Activated naive CD4-positive, alpha-beta T cell treated with anti-CD3 and anti-CD28 coated beads, Interleukin-2, amount 50 U/mL, for 16 hours (primary cell): ENCODE measurements at places on chromosomes 16 and 17.
A peak's percentile ranks its signal among the peaks of the same experiment; 100 is the strongest.

- no peak for DNase-seq
Observed at GRCh38 chr16:27841061-27841801, 222.3 kb downstream of the GSG1L start.

DNA sequence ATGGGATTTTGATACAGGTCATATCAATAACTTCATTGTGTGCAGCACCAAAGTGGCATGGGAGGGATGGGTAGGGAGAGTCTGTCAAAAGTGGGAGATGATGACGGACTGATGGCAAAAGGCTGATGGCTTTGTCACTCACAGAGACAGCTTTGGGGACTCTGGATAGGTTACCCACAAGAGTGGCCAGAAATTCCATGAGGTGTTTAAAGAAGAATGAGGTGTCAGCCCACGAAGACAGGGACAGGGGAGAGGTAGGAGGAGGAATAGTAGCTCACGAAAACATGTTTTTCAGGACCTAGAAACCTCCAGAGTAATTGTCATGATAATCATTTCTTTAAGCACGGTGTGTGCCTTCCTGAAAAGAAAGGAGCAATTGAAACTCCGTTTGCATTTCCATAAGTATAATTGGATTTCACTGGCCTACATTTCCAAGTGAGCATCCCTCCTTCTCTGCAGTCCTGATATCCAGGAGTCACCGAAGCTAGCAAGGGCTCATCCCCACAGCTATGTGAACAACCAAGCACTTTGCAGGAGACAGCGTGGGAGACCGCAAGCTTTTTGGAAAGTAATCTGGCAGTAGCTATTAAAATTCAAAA lies 60.0 kb downstream of the HSD17B2 start:
- DNase-seq: no peak

- DNase-seq: no peak
Observed at GRCh38 chr17:72125742-72126141, 4.9 kb downstream of the SOX9 start.

DNA sequence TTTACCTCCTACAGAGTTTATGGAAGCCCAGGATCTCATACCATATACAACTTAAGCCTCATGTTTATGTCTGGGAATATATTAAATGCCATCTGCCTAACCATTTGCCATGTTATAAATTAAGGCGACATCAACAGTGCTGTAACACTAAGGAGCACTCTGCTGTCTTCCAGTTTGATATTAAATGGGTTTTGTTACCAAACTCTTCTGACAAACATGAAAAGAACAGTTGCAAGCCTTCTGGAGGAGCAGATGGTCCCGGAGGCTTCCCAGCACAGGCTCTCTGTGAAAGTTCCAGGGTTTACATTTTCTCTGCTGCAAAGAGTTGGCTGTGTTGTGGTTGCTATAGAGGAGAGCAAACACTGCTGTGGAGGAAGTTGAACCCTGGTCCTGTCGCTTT lies 545.3 kb upstream of the SALL1 start:
- DNase-seq: no peak

- DNase-seq: no peak
Observed at GRCh38 chr16:79587296-79587695, 13.2 kb downstream of the MAF start.

DNA sequence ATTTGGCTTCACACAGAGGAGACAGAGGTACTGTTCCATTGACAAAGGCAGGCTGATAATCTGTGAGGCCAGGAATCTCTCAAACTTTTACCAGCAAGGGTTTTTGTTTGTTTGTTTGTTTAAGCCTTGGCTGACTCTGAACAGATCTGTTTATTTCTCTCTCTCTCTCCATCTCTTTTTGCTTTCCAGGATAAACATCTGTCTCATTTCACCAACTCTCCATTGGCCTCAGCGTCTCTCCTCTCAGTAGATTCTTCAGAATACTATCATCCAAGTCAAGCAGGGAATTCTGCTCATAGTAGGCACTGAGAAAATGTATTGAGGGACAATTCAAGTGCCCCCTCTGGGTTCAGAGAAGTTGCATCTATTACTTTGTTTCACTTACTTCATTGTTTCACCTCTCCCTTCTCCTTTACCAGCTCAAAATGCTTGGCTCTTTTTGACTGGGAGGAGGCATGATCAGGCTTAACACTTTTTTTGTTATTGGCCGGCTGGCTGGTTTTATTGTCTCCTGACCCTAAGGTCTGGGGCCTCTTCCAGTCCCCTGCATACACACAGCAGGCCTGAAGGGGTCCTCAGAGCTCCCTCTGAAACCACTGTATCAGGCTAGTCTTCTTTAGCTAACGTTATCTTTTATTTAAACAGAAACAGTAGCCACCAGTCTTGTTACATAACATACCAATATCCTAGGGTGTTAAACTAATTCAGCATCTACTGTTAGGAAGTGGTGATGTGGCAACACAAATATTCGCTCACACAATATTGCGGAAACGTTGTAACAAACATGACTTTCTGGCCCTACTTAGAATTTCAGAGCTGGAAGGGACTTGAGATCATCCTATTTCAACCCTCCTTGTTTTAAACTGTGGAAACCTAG lies 2.0 kb upstream of the YPEL2 start:
- peak; percentile 47 for DNase-seq

GRCh38 chr17:78174346-78174869 lies 6.0 kb downstream of the SYNGR2 start:
- DNase-seq: no peak

GRCh38 chr16:85320677-85321385 lies 208.6 kb upstream of the CIBAR2 start:
- DNase-seq: no peak

- DNase-seq: no peak
Observed at GRCh38 chr17:12745486-12745885, 43.8 kb upstream of the ARHGAP44 start.

GRCh38 chr16:85602402-85603202 lies 10.5 kb upstream of the GSE1 start:
- DNase-seq: no peak

DNA sequence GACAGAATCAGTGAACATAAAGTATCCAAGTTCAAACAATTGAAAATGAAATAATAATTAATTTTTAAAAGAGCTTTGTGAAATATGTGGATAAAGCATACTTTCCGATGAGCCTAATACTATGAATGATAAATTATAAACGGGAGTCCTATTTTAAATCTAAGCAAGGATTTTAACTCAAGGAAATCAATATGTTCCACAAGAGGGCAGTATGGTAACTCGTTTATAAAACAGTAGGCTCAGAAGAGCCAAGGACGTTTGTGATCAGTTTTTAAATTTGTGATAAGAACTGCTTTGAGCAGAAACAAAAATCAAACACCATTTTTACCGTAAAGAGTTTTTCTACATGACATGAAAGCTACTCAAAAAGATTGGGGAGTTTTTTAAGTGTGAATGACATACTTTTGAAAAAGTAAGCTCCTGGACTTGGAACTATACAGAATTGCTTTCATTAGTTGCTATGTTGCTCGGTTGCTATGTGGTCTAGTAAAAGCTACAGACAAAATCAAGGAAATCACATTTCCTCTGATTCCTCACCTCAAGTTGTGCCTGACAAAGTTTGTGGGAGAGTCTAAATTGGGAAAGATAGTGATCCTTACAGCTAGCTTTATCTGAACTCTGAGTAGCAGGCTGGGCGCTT lies 11.8 kb upstream of the TEKT1 start:
- no peak for DNase-seq

- DNase-seq: no peak
Observed at GRCh38 chr17:1936766-1937165, 88.4 kb downstream of the RTN4RL1 start.

- no peak for DNase-seq
Observed at GRCh38 chr16:81277541-81278080, 37.2 kb upstream of the GAN start.

- no peak for DNase-seq
Observed at GRCh38 chr17:17472333-17472920, 4.4 kb upstream of the MED9 start.

DNA sequence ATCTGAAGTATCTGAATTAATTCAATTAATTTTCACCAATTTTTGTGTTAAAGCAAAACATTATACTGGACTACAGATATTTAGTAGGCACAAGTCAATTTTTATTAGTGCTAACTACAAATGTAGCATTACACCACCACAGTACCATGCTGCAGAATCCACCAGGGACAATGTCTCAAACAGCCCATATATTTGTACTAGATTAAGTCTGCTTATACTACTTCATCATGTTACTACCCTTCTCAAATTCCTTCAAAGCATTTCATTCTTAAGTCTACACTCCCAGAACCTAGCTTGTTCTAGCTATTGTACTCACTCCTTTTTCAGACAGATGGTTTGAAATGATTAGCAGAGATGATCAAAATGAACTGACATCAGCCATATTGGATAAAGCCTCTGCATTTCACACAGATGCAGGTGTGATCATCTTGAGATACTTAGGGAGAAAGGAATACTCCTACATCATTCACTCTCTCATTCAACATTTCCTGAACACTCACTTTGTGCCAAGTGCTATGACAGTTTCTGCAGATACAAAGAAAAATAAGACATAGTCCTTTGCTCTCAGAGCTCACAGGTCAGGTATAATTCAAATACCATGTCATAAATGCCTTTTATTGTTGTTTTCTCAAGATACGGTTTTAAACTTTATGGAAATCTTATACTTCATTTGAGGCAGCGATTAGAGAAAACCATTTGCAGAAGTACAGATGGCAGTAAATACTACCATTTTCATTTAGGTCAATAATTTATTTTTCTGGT lies 47.7 kb downstream of the SMURF2 start:
- no peak for DNase-seq

DNA sequence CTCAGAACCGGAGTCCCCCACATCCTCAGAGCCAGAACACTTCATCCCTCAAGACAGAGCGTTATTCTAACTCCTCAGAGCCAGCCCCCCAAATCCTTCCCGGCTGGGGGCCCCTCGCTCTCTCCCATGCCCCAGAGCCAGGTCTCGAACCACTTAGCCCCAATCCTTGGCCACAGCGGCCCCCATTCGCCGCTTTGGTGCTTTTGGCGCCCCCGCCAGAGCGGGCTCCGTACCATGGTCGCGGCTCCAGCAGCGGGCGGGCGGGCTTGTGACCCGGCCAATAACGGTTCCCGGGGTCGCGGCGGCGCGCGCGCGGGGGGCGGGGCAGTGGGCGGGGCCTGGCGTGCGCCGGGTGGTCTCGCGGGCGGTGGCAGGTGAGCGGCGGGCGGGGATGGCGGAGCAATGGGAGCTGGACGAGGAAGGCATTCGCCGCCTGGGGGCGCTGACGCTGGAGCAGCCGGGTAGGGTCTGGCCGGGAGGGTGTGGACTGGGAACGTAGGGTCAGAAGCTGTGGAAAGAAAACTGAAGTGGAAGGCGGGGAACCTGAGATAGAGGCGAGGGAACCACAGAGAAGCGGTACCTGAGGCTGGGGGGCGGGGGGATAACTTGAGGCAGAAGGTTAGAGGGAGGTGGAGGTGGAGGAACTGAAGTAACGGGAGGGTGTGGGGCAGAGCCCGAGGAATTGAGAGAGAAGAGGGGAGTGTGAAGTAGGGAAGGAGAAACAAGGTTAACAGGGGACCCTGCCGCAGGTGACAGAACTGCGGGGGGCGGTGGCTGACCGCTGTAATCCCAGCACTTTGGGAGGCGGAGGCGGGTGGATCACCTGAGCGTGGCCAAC lies at the start of the genes KCTD19 and LRRC36:
KCTD19 (minus strand) TSS at position 270 of the 838 bp plus-strand sequence; CDS start at position 236, 34 bp downstream.
LRRC36 (plus strand) TSS at position 344 of the 838 bp plus-strand sequence; CDS start at position 392, 48 bp downstream.
- DNase-seq: peak; percentile 56

GRCh38 chr17:37261286-37261685 lies 114.5 kb upstream of the C17orf78 start:
- no peak for DNase-seq

DNA sequence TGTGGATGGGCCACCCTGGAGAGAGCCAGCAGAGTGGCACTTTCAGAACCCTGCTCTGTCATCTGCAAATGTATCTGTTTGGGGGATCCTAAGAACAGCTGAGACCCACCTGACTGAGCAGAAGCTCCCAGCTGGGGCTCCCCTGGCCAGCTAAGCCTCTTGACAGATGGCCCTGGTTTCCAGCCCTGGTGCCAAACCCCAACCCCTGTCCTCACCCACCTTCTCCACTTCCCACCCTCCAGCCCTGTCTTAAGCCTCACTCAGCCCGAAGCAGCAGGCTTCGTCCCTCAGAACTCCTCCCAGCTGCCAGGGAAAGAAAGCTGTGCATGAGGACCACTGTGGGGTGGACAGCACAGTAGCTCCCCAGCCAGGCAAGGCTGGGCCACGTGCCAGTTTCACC lies 3.5 kb upstream of the KRT9 start:
- no peak for DNase-seq

DNA sequence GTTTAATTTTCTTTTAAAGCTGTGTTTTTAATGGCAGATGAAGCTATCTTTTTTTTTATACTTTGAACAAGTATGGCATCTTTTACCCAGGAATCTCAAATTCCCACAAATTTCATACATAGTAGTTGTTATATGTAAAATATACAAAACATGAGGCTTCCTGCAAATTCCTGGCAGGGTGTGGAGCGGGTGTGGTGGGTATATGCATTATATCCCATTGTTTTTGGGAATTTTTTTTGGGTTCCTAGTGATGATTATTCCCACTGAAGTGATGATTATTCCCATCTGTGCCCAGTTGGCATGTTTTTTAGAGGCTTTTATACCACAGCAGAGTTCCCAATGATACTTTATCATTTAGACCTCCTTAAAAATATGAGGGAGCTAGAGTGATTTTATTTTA lies 320.4 kb downstream of the ZFHX3 start:
- no peak for DNase-seq

- no peak for DNase-seq
Observed at GRCh38 chr16:15033309-15033707, 22.6 kb downstream of the NTAN1 start.

DNA sequence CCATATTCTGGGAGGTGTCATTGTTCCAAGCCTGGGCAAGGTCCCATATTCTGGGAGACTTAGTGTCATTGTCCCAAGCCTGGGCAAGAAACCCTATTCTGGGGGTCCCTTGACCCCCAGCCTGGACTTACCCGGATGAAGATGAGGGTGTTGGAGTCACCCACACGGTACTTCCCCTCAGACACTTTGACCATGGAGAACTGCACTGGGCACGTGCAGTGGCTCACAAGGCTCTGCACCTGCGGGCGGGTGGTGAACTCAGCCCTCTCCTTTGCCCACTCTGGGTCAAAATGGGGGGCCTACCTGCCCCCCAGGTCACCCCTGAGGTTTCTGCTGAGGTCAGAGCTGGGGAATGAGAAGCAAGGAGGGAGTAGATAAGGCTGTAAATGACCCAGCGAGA lies 4.1 kb downstream of the GAS2L2 start:
- DNase-seq: no peak

DNA sequence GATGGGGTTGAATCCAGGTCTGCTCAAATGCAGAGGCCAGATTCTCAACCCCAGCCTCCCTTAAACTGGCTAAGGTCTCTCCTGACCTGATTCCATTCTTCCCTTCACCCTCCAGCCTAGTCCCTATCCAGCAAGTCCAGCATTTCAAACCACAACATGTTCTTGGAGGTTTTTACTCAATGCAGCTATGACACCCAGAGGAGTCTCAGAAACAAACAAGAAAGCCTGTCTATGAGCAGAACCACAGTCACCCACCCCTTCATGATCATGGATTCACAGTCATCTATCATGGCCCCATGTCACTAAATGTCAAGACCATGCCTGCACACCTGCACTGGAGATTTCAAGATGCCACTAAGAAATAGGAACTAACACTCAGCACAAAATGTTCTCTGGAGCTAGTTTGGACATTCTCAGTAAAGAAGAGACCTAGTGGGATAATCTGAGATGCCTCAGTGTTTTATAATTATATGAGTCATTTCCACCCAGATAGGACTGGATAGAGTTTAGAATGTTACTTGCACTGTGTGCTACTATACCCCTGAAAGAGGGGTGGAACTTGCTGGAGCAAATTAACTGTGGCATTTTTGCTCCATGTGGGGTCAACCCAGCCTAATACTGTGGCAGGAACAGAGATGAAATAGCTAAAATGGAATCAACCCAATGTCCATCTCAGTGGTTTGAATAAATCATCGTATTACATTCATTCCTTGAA lies 9.5 kb upstream of the METTL22 start:
- no peak for DNase-seq
